ENCODE measurements at places on chromosomes 5 and 9.

GRCh38 chr5:156497804-156498208, 170.8 kb downstream of the SGCD start:
- DNase-seq = no peak

- no peak for DNase-seq
Measured at GRCh38 chr5:13735691-13736090, 208.8 kb downstream of the DNAH5 start.

DNA sequence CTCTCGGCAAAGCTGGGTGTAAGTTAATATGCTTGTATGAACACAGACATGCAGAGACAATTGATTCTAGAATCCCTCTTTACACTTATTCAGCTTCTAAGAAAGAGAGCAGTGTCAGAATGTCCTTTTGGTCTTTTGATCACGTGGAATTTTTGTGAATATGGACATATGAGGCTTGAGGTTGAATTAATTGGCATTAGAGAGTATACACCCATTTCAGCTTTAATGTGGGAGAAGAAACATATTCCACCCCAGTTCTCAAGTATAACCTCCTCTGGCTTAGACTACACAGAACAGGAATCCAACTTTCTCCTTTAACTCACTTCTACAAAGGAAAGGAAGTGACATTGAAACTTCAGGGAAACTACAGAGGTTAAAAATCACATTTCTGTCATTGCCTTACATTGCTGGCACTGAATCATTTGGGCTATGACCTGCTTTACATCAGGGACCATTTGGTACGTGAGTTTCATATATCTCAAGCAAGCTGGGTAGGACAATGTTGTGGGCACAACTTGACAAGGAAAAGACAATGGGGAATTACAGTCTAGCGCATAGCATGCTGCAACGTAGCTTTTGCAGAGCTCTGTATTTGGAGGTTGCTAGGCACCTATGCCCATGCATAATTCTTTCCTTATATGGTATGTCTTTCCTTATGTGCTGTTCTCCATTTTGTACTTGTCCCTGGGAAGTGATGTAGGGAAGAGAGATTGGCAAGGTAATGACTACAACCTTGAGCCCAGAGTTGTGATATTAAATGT, 19.5 kb downstream of the DAB2 start:
- no peak for DNase-seq

DNA sequence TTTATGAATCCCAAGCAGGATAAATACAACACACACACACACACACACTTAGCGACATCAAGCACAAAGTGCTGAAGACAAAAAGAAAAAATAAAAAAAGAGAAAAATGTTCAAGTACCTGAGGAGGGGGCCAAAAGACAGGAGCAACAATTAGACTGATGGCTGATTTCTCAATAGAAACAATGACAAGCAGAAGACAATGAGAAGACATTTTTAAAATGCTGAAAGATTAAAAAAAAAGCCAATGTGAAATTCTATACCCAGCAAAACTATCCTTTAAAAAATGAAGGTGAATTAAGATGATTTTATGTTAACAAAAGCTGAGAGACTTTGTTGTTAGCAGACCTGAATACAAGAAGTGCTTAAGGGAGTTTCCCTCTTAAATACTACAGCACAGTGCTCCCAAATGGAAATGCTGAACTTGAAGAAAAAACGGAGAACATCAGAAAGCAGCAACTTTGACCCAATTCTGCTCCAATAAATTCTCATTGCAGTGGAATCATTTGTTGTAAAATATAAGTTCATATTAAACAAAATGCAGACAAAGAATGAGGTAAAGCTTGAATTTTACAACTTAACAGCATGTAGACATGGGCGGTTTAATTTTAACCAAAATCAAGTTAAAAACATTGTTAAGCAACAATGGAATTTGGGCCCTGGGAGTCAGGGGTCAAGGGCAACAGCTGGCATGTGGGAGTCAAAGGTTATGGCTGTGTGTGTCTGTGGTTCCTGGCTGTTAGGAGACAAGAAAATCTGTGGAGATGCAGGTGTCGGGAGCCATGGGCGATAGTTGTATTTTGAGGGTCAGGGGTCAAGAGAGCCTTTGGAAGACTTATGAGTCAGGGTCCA, 776 bp upstream of the RANBP17 start:
- DNase-seq = no peak

DNA sequence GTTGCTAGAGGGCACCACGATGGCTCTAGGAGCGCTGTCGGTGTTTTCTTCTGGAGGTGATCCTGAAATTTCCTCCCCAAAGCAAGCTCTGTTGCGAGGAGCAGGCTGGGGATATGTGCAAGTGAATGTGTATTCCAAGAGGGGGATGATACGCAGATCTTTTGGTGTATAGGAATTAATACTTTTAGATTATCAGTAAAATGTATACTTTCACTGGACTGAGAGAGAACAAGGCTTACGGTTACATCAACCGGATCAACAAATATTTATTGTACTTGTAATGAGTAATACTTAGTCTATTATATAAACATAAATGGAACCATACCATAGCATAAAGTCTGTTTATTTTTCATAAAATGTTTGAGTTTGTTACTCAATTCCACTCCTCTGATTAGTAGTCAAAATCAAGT, 632 bp upstream of the PRKAA1 start:
- DNase-seq = no peak

GRCh38 chr9:36940881-36941280, 93.2 kb downstream of the PAX5 start:
- DNase-seq = no peak

DNA sequence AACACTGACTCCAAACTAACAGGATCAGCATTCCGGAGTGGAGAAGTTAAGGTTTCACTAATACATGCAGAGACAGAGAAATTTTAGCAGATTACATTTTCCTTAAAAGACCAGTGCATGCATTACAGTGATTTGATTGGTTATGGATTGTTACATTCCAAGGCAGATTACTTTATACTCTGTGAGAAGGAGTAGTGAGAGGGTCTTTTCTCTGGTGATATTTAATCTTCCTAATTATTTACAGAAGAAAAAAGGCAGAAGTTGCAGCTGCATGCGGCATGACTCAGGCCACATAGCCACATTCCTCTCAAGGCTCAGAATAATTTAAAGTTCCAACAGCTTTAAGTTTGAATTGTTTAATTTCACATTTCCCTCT, 53.0 kb upstream of the PDZD2 start:
- DNase-seq = no peak

GRCh38 chr5:157266286-157267007, 524 bp downstream of the CYFIP2 start:
- peak; percentile 69 for DNase-seq

DNA sequence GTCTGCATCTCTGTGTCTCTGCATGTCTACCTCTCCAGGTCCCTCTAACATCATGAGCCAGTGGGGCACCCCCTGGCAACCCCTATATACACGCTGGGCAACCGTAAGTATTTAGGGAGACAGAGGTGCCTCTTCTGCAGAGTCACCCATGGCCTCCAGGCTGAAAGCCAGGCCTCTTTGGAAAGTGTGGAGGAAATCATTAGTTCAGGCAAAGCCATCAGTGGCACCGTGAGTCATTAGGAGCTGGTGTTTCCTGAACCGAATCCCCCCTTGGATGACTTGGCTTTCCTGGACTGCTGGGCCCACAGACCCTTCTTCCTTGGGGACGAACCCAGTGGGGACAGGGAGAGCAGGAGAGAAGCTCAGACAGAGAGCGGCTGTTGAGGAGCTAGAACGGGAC, 174.8 kb downstream of the OLFM1 start:
- no peak for DNase-seq

DNA sequence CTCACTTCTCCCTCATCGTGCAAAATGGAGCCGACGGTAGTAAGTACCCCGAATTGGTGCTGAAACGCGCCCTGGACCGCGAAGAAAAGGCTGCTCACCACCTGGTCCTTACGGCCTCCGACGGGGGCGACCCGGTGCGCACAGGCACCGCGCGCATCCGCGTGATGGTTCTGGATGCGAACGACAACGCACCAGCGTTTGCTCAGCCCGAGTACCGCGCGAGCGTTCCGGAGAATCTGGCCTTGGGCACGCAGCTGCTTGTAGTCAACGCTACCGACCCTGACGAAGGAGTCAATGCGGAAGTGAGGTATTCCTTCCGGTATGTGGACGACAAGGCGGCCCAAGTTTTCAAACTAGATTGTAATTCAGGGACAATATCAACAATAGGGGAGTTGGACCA, 979 bp downstream of the PCDHGA12 start:
- DNase-seq = no peak

DNA sequence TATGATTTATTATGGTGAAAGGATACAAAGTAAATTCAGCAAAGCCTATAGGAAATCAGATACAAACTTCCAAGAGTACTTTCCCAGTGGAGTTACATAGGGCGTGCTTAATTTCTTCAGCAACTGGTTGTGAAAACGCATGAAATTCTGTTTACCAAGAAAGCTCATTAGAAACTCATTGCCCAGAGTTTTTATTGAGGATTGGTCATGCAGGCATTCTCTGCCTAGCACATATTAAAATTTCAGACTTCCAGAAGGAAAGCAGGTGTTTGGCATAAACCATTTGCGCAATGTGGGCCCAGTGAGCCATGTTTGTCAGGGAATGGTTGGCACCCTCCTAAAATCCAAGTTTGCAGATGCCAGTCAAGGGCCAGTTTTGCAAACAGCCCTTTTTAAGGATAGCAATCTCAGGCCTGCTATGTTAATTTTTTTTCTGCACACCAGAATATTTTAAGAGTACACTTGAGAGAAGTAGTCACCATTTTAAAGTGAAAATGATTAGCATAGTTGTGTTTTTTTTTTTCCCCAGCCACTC, 311.1 kb upstream of the CHD1 start:
- DNase-seq = no peak

GRCh38 chr9:128244837-128245231, 31.0 kb downstream of the GOLGA2 start:
- no peak for DNase-seq

- DNase-seq = no peak
Measured at GRCh38 chr5:68367717-68368116, 152.2 kb downstream of the PIK3R1 start.

DNA sequence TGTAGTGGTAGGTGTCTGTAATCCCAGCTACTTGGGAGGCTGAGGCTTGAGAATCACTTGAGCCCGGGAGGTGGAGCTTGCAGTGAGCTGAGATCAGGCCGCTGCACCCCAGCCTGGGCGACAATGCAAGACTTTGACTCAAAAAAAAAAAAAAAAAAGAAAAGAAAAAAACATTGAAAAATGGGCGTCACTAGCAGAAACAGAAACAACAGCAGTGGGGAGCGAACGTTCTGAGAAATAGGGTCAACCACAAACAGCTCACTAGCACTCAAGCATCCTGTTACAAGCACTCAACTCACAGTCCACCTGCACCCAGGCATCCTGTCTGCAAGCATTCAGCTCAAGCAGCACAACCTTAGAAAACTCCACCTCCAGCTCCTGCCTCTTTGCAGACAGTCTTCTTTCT, 17.2 kb downstream of the TRIM14 start:
- DNase-seq = peak; percentile 68

DNA sequence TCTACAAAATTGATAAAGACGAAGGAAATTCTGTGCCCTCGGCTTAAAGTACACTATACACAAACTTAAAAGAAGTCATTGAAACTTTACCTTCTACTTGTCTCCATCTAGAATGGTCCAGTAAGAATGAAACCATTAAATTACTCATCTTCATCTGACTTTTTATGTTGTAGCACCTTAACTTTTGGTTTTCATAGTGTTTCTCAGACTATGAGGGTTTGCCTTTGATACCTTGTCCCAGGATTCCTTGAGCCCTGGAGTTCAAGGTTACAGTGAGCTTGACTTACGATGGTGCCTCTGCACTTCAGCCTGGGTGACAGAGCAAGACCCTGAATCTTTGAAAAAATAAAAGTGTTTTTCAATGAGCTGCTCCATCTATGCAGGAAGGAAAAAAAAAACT, 132.2 kb downstream of the CDC42SE2 start:
- DNase-seq = no peak

DNA sequence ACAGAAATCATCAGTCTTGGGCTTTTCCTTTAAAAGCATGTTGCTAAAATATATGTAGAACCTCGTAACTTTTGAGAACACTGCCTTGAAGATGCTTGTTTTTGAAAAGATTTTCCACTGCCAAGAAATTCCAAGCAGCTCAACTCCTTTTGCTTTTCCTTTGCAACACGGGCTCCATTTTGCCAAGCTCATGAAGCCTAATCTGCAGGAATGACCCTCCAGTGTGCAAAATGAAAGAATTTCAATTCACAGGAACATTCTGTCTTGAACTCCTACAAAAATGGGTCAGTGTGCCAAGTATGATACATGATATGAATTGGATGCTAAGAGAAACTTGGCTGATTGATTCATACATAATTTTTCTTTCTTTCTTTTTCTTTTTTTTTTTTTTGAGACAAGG, 35.4 kb upstream of the ERCC6L2 start:
- no peak for DNase-seq

DNA sequence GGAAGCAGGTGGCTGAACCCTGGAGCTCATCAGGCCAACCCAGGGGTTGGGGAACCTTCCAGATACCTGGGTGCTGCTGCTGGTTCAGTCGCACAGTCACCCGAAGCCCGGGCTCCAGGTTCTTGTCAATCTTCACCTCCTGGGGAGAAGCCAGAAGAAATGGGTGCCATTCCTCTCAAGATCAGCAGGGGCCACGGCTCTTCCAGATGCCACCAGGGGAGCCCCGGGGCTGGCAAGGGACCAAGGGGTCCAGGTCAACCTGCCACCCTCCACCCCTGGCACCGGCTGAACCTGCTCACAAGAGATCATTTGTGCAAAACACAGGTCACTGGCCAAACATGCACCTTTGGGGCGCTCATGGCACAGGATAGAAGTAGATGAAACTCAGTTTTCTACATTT, 4.7 kb downstream of the SPOUT1 start:
- DNase-seq = no peak

- DNase-seq = no peak
Measured at GRCh38 chr9:93633492-93634221, 57.3 kb downstream of the PHF2 start.

- no peak for DNase-seq
Measured at GRCh38 chr5:50984640-50985039, 318.2 kb downstream of the PARP8 start.

- DNase-seq = no peak
Measured at GRCh38 chr5:55634209-55634805, 77.8 kb downstream of the SLC38A9 start.

- no peak for DNase-seq
Measured at GRCh38 chr9:38361473-38361850, 31.0 kb upstream of the ALDH1B1 start.

DNA sequence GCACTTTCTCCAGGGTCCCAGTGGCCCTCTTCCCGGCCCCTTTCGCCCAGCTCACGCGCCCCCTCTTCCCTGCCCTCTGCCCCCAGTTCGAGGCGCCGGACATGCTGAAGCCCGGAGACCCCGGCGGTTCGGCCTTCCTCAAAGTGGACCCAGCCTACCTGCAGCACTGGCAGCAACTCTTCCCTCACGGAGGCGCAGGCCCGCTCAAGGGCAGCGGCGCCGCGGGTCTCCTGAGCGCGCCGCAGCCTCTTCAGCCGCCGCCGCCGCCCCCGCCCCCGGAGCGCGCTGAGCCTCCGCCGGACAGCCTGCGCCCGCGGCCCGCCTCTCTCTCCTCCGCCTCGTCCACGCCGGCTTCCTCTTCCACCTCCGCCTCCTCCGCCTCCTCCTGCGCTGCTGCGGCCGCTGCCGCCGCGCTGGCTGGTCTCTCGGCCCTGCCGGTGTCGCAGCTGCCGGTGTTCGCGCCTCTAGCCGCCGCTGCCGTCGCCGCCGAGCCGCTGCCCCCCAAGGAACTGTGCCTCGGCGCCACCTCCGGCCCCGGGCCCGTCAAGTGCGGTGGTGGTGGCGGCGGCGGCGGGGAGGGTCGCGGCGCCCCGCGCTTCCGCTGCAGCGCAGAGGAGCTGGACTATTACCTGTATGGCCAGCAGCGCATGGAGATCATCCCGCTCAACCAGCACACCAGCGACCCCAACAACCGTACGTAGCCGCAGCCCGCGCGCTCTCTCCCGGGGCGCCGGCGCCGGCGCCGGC, 1.0 kb downstream of the PRDM6 start:
- peak; percentile 20 for DNase-seq
